Vagina (tissue), 2 donors: ENCODE measurements at places on chromosomes 2 and 18.

- no peak for DNase-seq
Measured at GRCh38 chr18:76989647-76990190, 142.9 kb downstream of the MBP start.

DNA sequence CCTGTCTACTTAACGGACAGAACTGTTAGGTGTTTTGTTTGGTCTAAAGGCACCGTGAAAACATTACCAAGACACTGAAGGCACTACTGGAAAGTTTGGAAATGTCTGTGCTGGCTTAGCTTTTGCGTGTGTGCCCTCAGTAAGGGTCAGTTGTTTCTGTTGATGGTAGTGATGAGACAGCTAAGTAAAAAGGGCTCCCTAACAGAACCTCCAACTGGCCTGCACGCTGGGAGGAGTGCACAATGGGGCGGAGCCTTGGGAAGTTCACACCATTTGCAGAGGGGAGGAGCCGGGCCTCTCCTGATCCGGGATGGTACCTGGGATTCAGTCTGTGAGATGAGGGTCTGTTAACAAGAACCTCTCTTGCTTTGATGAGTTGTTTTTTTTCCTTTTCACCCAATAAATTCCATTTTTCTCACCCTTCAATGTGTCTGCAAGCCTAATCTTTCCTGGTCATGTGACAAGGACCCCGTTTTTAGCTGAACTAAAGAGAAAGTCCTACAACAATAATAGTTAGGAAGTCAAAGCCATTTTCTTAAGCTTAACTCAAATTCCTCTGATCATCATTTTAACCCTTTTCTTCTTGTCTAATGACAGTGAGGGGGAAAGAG, 368.7 kb downstream of the PARD3B start:
- DNase-seq = no peak

DNA sequence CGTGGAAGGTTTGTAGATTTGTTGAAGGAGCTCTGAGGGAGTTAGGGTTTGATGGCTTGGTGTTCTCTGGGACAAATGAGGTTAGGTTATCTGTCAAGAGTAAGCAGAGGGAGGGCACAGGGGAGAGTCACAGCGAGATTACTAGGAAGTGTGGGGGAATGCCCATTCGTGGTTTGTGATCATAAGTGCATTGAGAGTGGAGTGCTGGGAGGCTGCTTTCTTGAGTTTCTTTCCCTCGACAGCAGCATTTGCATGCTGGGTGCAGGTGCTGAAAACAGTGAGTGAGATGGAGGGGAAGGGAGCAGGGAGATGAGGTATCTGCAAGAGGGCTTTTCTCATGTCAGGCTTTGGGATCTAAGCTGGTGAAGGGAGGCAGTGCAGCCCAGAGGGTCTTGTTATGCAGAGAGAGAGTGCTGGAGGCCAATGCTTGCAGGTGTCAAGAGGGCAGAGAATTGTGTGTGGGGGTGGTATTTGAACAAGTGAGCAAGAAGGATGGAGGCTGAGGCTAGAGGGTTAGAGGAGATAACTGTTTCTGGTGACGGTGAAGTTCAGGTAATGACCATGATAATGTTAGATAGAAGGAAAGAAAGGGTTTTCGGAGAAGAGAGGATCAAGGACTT, 8.8 kb downstream of the RALB start:
- DNase-seq = no peak

- DNase-seq = no peak
Measured at GRCh38 chr2:164734196-164734595, 107.4 kb downstream of the COBLL1 start.

DNA sequence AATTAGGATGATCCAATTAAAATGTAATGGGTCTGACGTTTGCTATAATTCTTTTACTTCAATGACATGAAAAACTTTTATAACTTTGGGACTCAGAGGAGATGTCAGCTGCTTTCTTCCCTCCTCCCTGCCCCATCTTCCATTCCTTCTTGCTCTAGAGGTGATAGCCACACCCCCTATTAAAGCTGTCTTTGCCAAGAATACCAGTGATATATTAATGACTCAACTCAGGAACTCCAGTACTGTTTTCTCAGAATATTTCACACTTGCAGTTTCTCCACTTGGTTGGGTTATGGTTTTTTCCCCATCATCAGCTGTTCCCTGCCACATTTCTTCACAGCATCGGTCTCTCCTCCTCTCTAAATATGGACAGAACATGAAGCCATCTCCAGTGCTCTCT, 184.0 kb downstream of the KCNE4 start:
- no peak for DNase-seq

DNA sequence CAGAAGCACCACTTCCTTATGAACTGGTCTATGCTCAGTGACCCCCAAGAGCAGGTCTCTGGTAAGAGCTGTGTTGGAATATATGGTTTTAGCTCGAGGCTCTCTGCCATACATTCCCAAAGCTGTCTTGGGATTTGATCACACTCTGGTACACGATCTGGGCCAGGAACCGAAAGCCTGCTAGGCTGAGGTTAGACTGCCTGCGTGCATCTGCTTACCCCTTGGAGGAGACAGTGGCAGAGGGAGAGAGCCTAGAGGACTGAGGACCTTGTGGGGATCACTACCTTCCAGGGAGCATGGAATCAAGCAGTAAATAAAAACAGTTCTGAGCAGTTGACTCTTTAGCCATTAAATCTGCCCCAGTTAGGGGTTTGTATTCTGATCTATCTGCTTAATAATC, 63.7 kb downstream of the ZNF532 start:
- DNase-seq = no peak

DNA sequence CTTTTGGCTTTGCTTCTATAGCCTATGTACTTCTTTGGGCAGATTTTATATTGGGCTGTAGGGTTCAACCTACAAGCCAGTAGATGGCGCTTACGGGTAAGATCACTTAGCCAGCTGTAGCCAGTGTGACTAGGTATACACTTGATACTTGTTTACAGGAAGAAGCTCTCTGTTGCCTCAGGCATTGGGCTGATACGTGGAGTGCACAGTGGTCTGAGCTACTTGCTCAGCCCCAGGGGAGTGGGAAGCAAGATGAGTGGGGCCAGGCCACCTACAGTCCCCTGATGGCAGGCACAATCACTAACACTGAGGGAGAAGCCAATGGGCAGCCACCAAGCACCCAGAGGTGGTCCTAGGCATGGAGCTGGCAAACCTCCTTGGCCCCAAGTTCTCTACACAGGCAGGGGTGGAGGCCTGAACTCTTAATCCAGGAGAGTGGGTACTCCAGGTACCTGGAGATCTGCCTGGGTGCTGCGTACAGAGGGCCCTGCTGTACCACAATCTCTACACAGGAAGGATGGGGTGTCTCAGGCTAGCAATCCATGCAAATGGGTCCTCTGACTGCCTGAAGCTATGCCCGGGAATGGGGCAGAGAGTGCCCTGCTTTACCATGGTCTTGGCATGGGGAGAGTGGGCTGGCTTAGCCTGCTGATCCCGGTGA, 122.2 kb downstream of the NCOA1 start:
- DNase-seq = no peak

GRCh38 chr2:141599721-141600120, 531.1 kb downstream of the LRP1B start:
- no peak for DNase-seq

GRCh38 chr2:234308813-234309195, 188.1 kb downstream of the ARL4C start:
- DNase-seq = no peak

DNA sequence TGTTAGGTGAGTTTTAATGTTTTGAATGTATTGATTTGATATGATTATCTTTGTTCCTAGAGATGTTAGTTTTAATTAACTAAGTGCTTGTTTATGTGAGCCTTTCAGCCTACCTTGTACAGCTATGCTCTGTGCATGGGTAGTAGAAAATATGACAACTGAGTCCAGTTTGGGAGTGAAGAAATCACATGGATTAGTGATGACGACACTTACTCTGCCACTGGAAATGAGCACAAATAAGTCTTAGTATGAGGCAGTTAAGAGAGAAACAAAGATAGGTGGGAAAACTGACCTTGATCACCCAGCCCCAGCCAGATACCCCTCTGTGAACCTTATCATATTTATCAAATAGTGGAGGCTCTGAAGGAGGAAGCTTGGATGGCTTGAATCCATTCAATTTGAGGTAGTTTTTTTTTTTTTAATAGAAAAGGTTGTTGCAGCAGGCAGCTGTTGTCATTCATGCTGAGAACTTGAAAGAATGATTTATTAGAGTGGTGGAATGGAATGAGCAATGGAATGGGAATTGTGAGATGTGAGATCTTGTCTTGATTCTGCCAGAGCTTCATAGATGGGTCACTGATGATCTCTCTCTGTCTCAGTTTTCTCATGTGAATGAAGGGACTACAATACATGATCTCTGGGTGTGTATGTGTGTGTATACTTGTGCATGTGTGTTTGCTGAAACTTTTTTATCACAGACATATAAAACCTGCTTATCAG, 96.4 kb downstream of the MAP3K20 start:
- DNase-seq = no peak

DNA sequence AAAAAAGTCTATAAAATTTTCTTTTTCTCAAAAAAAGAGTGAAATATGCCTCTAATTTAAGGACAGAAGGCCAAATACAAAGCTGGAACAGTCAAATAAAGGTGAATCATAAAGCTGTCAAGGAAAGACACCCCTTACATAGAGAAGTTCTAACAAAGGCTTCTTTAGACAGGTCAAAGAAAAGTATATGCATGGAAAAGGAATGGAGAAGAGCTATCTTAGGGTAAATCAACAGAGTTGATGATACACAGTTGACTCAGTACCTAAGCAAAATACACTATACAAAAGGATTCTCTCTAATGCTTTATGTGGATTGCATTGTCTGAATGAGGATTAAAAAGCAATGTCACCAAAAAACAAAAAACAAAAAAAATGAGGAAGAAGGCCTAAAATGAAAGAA, 214.8 kb downstream of the TXNL1 start:
- DNase-seq = no peak

GRCh38 chr18:38923126-38923525, 1357.5 kb upstream of the CELF4 start:
- DNase-seq = no peak

DNA sequence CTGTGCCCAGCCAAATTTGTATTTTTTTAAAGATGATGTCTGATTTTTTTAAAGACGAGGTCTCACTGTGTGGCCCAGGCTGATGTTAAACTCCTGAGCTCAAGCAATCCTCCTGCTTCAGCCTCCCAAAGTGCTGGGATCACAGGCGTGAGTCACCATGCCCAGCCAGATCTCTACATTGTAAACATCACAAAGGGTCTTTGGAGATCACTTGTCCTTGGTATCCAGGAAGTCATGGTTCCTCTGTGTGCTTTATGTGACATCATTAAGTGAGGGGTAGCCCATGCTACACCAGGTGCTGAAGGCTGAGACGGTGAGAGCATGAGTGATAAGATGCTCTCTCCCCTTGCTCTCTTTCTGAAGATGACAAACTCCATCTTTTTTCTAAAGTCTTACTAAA, 7.0 kb upstream of the NUP35 start:
- DNase-seq = no peak

DNA sequence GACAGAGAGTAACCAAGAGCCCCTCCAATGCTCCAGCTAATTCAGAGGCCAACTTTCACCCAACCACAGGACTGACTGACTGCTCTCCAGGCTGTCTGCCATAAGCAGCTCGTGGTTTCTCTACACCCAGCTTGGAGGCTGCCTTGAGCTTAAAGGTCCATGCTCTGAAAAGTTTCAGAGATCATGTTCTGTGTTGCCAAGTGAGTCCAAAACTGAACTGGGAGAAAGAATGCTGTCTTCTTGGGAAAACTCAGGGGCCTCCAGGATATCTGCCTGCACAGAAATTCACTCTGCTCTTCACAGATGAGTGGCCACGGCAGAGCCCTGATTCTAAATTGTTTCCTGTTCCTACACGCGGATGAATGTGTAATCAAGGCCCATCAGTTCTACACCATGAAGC, 51.1 kb downstream of the LPIN2 start:
- DNase-seq = no peak

DNA sequence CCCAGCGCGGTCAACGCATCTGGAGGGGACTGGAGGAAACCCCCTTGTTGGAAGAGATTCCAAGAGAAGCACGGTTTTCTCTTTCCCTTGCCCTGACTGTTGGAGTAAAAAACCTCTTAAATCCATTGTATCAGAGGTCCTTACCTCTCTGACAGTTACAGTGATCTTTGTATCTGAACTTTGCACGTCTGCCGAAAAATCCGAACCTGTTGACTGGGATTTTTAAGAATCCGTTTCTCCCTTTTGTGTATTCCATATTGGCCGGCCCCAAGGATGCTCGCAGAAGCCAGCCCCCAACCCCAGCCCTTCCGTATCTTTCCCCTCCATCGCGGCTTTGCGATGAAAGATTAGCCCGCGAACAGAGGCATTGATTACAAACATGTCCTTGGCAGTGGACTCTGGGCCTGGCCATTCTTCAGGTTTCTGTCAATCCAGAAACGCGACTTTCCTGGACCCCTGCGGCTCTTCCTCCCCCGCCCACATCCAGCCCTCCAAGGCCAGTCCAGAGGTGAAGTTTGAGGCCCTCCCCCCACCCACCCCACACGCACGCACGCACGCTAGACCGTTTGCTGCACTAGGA, 4.6 kb upstream of the DLX1 start:
- no peak for DNase-seq

DNA sequence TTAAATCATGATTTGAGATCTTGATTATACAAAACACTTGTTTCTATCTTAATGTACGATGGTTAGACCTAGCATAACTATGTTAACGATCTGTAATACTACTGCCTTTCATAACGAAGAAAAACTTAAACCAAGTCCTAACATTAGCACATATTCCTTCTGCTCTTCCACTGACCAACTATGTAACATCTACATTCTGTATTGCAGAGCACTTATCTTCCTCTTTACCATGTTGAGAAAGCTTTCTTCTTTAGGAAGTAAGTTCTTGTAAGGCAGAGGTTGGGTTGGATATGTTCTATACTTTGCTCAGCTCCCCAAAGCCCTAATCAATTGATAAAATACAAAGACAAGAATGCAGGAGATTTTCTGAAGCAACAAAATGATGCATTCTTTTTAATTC, 7.9 kb upstream of the ZNF407 start:
- no peak for DNase-seq

- no peak for DNase-seq
Measured at GRCh38 chr2:133573491-133574162, 5.4 kb upstream of the NCKAP5 start.

DNA sequence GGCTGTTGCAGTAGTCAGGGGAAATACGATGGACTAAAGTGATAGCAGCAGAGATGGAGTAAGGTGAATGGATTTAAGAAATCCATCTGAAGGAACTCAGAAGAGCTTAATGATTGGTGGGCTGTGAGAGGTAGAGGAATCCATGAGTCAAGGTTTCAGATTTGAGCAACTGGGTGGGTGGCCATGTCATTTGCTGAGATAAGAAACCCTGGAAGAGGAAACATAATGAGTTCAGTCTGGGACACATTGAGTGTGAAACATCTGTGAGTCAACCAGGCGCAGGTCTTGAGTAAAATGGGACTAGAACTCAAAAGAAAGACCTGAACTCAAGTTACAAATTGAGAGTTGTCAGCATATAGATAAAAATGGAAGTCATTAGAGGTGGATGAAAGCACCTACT, 19.7 kb upstream of the ASNSD1 start:
- DNase-seq = no peak
